ENCODE measurements at places on chromosomes 13 and 19.

GRCh38 chr13:34409496-34410182, 532.4 kb upstream of the NBEA start:
- no peak overlapping the region for H3K4me3 ChIP-seq
- no peaks in the 10 kb centered on the region for H3K4me1 ChIP-seq
- H3K27me3 ChIP-seq: no peaks in the 10 kb centered on the region
- H3K27ac ChIP-seq: no peak overlapping the region

DNA sequence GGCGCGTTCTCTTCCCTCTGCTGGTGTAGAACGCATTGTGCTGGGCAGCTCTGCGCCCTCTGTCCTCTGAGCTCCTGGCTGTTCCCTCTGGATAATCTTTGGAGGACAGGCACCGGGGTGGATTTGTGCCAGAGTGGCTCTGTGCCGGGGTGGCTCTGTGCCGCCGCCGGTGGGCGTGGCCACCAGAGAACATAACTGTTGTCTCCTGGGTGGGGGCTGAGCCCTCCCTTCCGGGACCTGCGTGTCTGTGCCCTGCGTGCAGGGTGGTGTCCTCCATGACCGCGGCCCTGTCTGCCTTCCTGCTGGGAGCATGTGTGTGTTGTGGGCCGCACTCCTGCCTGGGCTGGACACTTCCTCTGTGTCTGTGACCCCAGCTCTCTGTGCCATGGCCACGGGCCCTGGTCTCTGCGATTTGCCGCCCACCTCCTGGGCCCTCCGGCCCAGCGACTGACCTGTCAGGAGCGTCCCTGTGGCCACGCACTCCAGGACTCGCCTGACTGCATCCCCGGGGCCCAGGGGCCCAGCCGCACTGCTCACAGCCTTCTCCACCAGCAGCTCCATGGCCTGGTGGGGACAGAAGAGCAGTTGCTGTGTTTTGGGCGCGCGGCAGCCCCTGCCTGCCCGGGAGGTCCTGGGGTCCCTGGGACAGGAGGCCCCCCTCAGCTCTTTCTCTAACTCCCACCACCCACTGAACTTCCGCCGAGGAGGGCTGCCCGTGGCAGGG, 22.4 kb upstream of the MATK start:
- DNase-seq: no peak
- H3K4me3 ChIP-seq: no peak overlapping the region
- peaks cover 6% of the 10 kb centered on the region for H3K27me3 ChIP-seq
- H3K4me1 ChIP-seq: peaks cover 15% of the 10 kb centered on the region

DNA sequence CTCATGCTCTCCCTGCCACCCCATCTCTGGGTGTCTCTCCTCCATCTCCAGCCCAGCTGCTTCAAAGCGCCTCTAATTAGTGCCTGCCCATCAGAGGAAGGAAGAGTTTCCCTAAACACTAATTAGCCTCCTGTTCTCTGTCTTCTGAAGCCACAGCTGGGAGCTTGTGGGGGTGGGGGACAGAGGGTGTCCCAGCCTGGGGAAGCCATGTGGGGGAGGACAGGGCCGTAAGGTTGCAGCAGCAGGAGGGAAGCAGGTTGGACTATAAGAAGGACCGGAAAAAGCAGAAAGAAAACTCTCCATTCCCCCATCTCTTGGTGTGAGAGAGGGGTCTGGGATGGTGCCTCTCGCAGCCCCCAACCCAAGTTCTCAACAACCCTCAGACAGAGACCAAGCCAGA, 26.2 kb downstream of the SLC8A2 start:
- DNase-seq: no peak
- no peak overlapping the region for H3K4me3 ChIP-seq
- no peaks in the 10 kb centered on the region for H3K36me3 ChIP-seq
- peaks cover 85% of the 10 kb centered on the region for H3K27me3 ChIP-seq

DNA sequence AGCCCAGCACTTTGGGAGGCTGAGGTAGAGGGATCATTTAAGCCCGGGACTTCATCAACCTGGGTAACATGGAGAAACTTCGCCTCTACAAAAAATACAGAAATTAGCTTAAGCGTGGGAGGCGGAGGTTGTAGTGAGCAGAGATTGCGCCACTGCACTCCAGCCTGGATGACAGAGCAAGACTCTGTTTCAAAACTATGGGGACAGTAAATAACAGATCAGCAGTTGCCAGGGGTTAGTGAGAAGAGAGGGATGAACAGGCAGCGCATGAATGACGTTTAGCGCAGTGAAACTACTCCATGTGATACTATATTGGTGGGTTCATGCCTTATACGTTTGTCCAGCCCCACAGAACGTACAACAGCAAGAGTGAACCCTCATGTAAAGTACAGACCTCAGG, 7.1 kb upstream of the ICAM3 start:
- H3K36me3 ChIP-seq: peaks cover 12% of the 10 kb centered on the region
- no peaks in the 10 kb centered on the region for H3K27me3 ChIP-seq
- H3K4me3 ChIP-seq: no peak overlapping the region
- DNase-seq: peak; percentile 83
- H3K4me1 ChIP-seq: no peaks in the 10 kb centered on the region
- peak overlapping the region; percentile 78 for H3K27ac ChIP-seq

DNA sequence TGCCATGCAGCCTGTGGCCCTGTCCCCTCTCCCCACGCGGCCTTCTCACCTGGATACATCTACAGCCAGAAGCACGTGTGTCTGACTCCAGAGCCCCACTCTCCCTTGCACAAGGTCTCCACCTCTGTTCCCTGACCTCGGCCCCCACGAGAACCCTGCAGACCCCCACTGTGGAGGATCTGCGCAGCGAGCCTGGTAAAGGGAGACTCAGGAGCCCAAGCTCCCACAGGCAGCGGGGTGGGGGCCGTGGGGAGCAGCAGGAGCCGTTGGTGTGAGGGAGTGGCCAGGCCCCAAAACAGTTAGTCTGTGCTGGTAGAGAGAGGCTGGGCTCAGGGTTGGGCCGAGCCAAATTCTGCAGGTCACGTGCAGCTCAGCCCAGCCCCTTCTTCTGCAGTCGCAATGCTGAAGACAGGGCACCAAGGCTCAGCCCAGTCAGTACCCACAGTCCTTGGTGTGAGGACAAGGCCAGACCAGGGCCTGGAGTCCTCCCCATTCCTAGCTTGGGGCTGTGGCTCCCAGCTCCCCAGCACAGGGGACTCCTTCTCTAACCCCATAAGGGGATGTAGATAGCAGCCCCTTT, 28.7 kb upstream of the SLC7A10 start:
- H3K27ac ChIP-seq: no peak overlapping the region
- H3K27me3 ChIP-seq: no peaks in the 10 kb centered on the region
- no peaks in the 10 kb centered on the region for H3K4me1 ChIP-seq
- DNase-seq: no peak

DNA sequence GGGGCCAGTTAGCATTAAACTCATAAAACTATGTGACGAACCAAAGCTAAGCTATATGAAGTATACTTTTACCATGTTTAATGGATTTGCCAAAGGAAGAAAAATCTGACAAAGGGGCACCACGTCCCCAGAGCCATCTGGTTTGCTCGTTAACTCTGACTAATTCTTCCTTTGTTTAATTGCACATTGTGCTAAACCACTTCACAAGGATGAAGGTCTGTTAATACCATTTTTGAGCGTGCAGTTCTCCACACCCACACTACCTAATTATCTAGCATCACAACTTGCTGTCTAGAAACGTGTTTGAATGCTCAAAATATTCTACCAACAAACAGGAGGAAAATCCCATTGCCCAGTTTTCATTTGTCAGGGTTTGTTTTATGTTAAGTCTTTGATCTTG, 74.8 kb downstream of the COL4A1 start:
- H3K36me3 ChIP-seq: no peaks in the 10 kb centered on the region
- H3K27ac ChIP-seq: peak overlapping the region; percentile 63
- no peak overlapping the region for H3K4me3 ChIP-seq

- no peak for DNase-seq
- no peak overlapping the region for H3K27ac ChIP-seq
- no peaks in the 10 kb centered on the region for H3K36me3 ChIP-seq
- no peaks in the 10 kb centered on the region for H3K4me1 ChIP-seq
- H3K4me3 ChIP-seq: no peak overlapping the region
Observed at GRCh38 chr13:79451500-79451962, 29.4 kb upstream of the NDFIP2 start.

- H3K4me1 ChIP-seq: peaks cover 7% of the 10 kb centered on the region
- no peak overlapping the region for H3K4me3 ChIP-seq
Observed at GRCh38 chr13:28819046-28819730, 951 bp upstream of the MTUS2 start.

DNA sequence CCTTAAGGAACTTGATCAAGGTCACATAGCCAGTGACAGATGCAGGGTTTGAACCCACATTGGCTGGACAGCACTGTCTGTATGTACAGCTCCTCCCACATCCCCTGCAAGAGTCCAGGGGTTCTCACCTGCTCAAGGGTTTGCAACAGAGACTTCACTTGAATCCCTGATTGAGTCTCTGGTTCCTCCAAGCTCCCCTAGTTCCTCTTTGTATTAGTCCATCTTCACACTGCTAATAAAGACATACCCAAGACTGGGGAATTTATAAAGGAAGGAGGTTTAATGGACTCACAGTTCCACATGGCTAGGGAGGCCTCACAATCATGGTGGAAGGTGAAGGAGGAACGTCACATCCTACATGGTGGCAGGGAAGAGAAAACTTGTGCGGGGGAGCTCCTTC, 72.8 kb upstream of the CLDN10 start:
- H3K4me1 ChIP-seq: no peaks in the 10 kb centered on the region
- no peak overlapping the region for H3K4me3 ChIP-seq
- no peaks in the 10 kb centered on the region for H3K36me3 ChIP-seq
- no peak overlapping the region for H3K27ac ChIP-seq
- H3K27me3 ChIP-seq: no peaks in the 10 kb centered on the region

DNA sequence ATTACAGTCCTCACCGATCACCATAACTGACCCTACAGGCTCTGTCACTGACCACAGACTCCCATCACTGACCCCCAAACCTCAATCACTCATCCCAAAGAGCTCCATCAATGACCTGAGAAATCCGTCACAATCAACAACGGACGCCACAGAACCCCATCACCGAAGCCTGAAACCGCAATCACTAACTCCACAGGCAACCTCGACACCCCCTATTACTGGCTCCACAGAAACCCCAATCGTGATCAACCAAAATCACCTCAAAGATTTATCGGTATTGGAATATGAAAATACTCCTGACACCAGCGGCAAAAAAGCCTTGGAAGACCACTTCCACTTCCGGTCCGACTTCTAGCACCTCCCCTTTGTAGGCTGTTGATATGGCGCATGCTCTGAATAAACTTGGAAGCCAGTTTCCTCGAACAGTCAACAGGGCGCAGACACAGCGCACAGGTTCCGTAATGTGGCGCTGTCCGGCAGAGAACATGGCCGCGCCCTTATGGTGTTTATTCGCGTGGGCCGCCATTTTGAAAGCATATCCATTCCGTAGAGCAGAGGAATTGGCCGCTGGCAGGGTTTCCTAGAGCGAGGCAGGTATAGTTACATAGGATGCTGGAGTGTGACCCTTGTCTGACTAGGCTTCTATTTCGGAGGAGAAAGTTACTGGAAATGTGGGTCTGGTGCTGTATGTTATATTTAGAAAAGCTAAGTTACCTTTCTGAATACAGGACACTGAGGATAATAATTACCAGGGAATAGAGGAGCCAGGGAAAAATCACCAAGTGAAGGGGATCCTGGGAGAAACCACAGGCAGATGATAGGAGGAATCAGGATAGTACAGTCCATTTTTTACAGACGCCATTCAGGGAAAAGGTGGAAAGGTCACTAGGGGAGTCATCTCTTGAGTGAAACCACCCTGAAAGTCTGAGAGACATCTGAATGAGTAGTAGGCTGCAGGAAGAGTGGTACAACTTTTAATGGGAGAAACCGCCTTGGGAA, at the start of gene ZNF585A:
Gene ZNF585A, minus strand, starts transcription at position 328 of the 999 bp plus-strand sequence. CDS start 2,785 bp downstream, outside the sequence.
- H3K4me3 ChIP-seq: peak within 1 kb of the TSS; percentile 76
- peak within 1 kb of the TSS; percentile 77 for H3K27ac ChIP-seq
- H3K27me3 ChIP-seq: no peaks in the 10 kb centered on the region
- peaks cover 18% of the 10 kb centered on the region for H3K36me3 ChIP-seq
- peaks cover 5% of the 10 kb centered on the region for H3K4me1 ChIP-seq
- DNase-seq: peak; percentile 93
